T47D (cell line): ENCODE measurements at places on chromosomes 12 and 14.

DNA sequence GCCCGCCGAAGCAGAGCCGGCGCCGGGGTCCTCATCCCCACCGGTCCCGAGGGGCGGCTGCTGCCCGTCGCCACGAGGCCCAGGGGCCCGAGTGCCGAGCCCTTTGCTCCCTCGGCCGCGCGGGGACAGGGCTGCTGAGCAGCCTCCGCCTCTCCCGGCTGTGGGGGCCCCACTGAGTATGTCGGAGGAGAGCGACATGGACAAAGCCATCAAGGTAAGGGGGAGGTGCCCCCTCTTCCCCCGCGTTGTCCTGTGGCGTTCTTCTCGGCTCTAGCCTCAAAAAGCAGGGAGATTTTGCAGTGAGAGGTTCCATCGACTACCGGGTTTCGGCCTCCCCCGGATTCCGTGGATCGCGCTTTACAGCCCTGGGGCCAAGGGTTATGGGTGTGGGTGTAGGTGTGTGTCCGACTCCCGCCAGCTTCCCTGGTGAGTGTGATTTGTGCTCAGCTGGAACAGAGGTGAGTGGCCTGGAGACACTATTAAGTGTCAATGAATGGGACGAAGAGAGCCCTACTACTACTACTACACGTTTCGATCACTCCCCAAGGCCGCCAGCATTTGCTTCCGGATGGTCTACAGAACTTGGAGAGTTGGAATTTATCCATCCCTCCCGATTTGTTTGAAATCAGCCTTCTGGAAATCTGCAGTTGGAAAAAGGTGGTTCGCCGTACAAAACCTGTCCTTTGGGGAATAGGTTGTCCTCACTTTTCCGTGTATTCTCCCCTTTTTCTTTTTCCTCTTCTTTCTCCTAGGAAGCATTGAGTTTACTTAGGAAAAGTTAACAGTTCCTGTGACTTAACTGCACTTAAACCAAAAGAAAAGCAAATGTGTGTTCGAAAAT is 748 bp downstream of the MAPKAPK5 start:
- DNase-seq: peak; percentile 18

DNA sequence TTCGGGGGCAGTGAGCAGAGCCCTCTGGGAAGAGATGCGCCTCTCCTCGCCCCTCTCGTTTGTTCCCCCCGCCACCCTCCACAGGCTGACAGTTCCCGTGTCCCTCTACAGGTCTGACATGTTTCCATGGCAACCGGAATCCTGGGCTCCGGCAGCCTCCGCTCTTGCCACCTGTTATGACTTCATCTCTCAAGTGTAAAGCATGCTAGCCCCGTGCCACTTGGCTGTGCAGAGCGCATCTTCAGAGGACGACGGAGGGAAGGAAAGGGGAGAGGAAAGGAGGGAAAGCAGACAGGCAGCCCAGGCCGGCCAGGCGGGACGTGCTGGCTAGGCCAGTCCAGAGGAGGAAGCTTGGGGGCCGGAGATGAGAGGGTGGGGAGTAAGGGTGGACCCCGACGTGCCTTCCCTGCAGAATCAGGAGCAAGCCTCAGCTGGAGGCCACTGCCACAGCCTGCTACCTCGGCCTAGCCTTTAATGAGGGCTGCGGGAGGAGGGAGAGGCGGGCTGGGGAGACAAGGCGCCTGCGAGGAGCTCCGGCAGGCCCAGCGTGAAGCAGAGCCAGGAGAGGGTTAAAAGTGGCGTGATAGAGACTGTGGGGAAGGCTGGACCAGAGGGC is 214.3 kb downstream of the DPF3 start:
- DNase-seq: no peak

DNA sequence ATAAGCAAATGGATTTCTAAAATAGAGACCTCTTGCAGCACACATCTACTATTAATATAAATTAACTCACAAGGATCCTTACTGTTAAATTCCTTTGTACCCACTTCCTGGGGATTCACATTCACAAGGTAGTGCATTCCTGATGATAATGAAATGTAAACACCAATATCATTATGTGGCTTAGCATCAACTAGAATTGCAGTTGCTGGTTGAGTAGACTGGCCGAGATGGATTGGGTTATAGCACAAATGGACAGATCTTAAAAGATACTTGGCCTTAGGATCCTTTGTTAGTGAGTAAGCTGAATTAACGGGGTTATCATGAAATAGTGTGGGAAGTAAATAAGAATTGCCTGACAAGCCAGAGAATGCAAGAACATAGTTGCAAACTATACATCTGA is 369.1 kb downstream of the AEBP2 start:
- DNase-seq: no peak

DNA sequence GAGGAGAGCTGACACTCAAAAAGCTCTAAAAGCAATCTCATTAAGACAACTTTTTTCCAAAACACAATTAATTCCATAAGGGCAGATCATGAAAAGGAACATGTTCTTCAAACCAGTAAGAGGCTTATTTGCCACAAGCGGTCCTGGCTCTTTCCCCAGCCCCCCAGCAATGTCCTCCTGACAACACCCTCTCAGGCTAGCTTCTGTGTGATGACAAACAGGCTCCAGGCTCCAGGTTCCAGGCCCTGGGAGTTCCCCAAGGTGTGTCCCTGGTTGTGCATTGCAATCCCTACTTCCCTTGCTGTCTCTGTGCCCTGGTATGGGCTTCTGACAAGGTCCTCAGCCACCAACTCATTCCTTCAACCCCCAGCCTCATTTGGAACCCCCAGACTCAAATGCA is 8.9 kb downstream of the HVCN1 start:
- DNase-seq: no peak

GRCh38 chr12:122368361-122369073 is 54.0 kb downstream of the CLIP1 start:
- DNase-seq: no peak

DNA sequence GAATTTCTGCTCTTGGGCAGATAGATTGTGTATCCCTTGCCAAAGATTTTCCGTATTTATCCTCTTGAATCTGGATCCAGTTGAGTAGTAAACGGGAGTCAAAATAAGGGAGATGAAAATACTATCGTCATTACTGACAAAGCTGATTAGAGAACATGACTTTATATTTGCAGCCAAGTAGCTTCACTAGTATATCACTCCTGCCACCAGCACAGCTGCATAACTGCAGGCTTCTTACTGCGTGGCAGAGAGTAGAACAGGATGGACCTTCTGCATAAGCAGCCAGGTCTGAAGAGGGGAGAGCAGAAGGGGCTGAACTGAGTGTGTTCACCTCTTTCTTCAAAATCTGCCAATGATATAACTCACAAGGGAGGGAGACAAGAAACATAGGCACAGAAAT is 283.7 kb downstream of the FBXL14 start:
- no peak for DNase-seq

DNA sequence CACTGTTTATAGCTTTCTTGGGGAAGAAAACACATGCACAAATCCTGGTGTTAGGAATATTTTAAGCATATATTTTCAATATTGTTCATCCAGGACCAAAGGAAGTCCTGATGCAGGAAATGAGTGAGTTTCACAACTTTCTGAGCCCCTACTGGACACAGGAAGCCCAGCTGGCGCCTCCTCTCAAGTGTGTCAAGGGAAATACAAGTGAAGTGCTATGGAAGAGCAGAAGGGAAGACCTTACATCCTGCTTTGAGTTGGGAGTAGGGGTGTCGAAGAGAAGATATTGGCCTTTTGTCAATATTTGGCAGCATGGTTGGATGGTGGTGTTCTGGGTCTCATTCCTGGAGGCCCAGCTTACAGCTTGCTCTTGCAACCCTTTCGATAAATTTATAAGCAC is 66.1 kb upstream of the ZDHHC17 start:
- DNase-seq: no peak

GRCh38 chr14:81638656-81639280 is 105.1 kb upstream of the SEL1L start:
- no peak for DNase-seq

- DNase-seq: peak; percentile 88
Measured at GRCh38 chr14:102530828-102531478, 21.4 kb upstream of the ANKRD9 start.

GRCh38 chr14:77102154-77102553 is 4.1 kb downstream of the CIPC start:
- DNase-seq: no peak

DNA sequence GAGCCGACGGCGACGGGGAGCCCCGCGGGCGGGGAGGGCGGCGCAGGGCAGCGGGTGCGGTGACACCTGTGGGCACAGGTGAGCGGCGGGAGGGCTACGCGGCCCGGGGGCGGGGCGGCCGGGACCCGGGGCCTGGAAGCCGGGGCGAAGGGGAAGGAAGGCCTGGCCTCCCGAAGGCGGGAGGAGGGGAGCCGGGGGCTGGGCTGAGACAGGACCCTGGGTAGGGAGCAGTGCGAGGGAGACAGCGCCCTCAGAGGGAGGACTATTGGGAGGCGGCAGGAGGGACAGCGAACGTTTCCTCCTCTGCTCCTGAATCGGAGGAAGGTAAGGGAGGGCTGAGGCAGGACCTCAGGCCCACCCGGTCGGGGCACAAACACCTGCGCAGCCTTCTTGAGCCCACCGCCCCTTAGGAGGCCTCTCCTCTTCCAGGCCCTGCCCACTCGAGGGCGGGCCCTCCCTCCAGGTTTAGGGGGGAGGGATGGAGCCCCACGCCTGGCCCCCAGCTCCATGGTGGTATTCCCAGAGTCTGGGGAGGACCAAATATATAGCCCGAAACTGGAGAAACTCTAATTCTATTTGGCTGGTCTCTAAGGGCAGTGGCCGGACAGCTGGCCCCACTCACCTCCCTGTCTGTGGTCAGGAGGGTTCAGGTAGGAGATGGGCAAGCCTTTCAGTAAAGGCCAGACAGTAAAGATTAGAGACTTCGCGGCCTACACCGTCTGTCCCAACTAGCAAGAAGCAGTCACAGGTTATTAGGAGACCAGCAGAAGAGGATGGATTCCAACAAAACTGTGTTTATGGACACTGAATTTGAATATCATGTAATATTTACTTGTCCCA is 509 bp downstream of the PLEKHG6 start:
- no peak for DNase-seq

GRCh38 chr12:29547864-29548263 is 50.4 kb upstream of the OVCH1 start:
- DNase-seq: no peak

DNA sequence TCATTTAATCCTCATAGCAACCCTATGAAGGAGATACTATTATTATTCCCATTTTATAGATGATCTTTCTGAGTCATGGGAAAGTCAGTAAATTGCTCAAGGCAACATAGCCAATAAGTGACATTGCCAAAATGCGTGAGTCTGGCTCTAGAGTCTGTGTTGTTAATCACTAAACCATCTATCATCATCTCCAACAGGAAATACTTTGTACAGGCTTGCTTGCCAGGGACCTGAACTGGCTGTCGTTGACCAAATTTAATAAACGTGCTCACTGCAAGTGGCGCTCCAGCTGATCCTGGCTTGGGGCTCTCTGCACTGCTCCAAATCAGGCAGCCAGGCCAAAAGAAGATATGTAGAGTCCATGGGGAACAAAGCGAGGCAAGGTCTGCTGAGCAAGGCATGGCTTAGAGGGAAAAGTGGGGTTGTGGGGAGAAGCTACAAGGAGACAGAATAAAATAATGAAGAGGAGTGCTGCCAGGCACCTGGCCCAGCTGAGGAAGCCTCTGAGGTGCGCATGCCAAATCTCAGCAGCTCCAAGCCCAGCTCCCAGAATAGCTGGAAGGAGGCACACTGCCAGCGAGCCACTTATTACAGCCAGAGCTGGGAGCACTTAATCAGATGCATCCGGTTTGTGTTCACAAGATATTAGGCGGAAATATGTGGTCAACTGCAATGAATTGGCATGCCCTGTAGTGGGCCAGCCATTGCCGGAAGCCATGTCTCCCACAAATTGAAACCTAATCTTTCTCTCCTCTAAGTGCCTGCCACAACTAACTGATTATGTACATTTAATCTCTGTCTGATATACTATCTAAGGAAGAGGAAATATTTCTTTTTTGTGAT is 43.3 kb upstream of the PTPRO start:
- DNase-seq: no peak

- no peak for DNase-seq
Measured at GRCh38 chr12:7091171-7091570, 1.1 kb downstream of the C1R start.

GRCh38 chr12:6172086-6172485 is 28.1 kb upstream of the CD9 start:
- no peak for DNase-seq

- DNase-seq: no peak
Measured at GRCh38 chr14:58912799-58913432, 275.2 kb downstream of the DACT1 start.

DNA sequence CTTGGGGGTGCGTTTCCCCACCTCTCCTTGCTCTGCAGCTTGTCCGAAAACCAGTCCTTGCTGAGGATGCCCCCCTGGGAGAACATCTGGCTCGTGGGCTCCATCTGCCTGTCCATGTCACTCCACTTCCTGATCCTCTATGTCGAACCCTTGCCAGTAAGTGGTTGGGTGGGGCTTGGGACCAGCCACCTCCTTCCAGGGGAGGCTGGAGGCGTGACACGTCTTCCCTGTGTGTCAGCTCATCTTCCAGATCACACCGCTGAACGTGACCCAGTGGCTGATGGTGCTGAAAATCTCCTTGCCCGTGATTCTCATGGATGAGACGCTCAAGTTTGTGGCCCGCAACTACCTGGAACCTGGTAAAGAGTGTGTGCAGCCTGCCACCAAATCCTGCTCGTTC is 57.5 kb downstream of the ANAPC7 start:
- no peak for DNase-seq

- peak; percentile 63 for DNase-seq
Measured at GRCh38 chr14:100850841-100851585, 25.1 kb downstream of the MEG3 start.

DNA sequence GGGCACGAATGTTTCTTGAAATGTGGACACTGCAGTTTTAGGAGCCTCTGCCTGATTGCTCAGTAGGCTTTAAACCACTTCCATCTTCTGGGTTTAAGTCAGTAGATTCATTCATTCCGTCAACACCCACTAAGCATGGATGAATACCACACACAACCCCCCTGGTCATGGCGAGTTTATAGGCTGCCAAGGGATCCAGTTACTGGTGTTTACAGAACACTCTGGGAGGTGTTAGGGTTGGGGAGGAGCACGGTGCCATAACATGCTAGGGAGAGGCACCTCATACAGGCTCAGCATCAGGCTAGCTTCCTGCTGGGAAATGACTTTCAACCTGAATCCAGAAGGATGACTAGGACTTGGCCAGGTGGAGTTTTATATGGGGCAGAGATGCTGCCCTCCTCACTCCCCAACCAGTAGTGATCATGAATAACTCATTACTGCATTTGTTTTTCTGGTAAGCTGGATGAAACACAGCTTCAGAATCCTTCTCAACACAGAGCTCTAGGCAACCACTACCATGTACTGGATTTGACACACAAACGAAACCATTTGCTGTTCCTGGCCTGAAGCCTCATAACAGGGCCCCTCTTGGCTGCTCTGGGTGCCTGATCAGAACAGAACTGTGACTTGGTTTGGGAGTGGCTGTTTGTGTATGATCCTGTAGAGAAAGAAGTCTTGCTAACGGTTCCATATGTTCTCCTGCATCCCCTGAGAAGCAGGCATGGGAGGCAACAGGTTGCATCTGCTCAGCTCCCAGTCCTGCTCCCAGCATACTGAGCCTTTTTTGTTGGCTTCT is 47.9 kb downstream of the FBXW8 start:
- peak; percentile 35 for DNase-seq

- peak; percentile 63 for DNase-seq
Measured at GRCh38 chr12:116773276-116773731, 35.2 kb downstream of the RNFT2 start.

GRCh38 chr12:39574378-39574777 is 45.2 kb downstream of the ABCD2 start:
- no peak for DNase-seq
